ENCODE measurements at places on chromosomes 3 and 15.

GRCh38 chr3:157384031-157384430, 52.6 kb upstream of the PTX3 start:
- DNase-seq: no peak

GRCh38 chr3:107737914-107738313, 215.2 kb downstream of the BBX start:
- no peak for DNase-seq

- no peak for DNase-seq
These were observed 30.0 kb upstream of the CMTM8 start for GRCh38 chr3:32208447-32208846.

- DNase-seq: no peak
These were observed 199.4 kb upstream of the NR2E3 start for GRCh38 chr15:71610728-71611552.

GRCh38 chr3:134317106-134317947, 56.9 kb downstream of the AMOTL2 start:
- DNase-seq: no peak

DNA sequence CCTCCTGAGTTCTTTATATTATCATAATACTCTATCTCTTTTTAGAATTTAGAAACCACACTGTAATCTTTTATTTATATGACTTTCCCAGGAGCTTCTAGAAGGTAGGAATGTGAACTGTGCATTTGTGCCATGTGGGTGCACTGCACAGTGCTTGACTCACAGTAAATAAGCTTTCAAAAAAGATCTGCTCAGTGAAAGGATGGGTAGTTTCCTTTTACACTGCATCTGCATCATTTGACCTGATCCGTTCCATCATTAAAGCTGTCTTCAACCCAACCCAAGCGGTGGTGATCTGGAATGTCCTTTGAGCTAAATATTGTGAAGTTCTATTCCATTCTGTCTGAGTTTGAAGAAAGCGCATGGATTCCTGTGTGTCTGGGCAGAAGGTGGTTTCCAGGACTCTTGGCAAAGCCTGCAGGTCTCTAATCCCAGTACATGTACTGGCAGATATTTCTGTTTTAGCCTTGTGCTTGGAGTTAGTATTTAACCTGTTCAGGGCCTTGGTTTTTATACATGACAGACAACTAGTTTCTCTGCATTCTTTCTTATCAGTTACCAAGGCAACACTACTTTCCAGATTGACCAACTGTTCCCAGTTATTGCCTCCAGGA, 96.7 kb downstream of the DHX30 start:
- DNase-seq: no peak

- DNase-seq: no peak
These were observed 522.5 kb upstream of the AGTR1 start for GRCh38 chr3:148175214-148175613.

GRCh38 chr15:62404194-62404985, 239.3 kb upstream of the C2CD4B start:
- DNase-seq: no peak

DNA sequence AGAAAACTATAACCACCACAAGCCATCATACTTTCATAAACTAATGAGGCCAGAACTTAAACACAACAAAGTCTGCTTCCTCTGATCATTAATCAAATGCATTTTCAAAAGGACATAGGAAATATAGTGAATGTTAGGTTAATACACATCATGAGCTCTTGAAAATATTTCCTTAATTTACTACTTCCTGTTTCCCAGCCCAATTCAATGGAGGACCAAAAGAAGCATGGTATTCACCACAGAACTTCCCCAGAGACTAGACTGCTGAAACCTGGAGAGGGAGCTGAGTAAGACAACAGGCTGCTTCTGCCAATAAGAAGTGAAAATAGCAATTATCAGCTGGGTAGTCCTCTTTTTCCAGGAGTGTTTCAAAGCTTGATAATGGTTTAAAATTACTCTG, 250.3 kb downstream of the ULK4 start:
- peak; percentile 2 for DNase-seq

DNA sequence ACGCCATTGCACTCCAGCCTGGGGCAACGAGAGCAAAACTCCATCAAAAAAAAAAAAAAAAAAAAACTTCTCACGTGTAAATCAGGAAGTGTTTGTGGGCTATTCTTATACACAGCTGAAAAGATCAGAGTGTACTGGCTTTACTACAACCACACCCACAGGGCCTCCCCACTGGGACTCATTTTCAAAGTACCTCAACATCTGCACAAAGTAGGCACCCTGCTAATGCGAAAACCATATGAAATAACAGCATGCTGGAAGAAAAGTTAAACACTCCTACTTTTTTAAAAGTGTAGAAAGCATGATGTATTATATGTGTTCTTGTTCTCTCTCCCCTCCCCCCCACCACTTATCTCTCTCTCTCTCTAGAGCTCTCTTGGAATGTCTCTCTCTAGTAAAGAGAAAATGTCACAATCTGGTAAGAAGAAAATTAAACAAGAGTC, 11.1 kb downstream of the UACA start:
- DNase-seq: no peak

DNA sequence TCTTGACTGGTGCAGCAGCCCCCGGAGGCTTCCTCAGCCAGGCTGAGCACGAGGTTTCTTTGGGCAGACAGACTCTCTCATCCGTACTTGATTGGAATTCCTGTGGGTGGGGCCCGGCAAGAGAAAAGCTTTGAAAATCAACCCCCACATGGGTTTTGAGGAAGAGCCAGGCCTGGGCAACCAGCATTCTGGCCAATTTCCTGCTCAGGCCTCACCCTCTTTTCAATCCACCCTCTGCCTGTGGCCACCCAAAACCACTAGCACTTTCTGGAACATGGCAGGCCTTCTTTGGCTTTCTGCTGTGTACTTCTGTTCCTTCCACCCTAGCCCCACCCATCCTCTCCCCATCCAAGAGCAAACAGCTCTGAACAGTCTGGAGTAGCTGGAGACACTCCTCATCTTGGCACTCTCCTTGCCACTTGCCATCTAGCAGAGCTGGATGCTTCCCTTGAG, 5.9 kb downstream of the MYO5C start:
- DNase-seq: no peak

- DNase-seq: peak; percentile 33
These were observed 45.5 kb downstream of the FILIP1L start for GRCh38 chr3:100068826-100069225.

DNA sequence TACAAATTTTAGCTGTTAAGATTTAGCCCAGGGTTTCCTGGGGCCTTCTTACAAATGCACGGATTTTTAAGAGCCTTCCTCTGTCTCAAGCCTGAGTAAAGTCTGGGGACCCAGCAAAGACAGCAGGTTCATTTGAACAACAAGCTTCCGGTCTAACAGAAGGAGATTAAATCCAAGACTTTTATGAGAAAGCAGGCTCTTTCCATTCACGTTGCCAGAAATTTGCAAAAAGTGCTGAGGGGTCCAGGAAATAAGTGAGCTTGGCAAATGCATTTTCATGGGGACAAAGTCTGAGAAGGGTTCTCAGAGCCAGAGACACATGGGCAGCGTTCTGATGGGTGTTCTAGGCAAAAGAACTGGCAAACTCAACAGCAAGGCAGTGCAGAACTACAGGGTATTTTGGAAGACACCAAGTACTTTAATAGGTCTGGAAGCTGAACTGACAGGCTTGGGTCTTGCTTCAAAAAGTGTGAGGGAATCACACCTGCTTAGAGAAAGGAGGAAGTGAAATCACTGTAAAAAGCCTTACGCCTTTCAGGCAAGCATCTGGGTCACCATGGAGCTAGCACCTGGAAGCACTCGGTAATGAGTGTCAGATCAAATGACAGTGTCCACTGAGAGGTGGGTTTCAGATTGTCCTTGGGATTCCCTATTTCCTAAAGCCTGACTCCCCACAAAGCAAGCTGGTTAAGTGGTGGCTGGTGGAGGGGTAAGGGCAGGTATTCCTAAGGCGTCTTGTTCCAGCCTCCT, 115.8 kb upstream of the ARHGEF3 start:
- DNase-seq: peak; percentile 84

GRCh38 chr3:119700269-119700919, 2.4 kb upstream of the CFAP91 start:
- DNase-seq: peak; percentile 74

- no peak for DNase-seq
These were observed 499.0 kb upstream of the ATP11B start for GRCh38 chr3:182294256-182294655.

- no peak for DNase-seq
These were observed 115.9 kb downstream of the NEK11 start for GRCh38 chr3:131142580-131142979.

DNA sequence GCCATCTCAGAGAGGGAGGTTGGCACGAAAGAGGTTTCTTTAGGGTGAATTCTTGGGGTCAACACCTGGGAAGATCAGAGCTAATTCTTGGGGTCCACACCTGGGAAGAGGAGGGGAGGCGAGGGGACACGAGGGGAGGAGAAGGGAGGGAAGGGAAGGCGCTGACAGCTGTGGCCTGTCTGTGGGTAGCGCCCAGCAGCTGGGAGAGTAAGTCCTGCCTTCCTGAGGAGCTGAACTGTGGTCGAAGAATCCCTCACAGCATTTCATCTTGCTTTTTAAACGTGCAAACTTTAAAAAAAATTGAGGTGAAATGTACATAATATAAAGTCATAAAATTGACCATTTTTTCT, 63.2 kb upstream of the CGNL1 start:
- DNase-seq: no peak

DNA sequence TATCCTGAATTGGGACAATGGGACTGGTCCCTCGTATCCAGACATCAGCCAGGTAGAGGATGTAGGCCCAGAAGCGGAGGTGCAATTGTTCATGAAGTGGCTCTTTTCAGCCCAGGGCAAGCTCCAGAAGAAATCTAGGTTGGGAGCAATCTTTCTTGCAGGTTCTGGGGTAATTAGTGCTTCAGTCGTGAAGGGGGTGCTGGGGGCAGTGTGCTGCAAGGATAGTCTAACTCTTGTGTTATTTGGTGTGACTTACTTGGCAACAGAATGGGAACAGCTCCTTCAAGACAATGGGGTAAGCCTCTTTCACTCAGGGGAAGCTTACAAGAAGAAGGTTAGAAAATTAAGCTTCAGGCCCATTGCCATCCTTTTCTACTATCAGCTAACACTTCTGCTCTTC, 273.0 kb downstream of the DIPK2A start:
- no peak for DNase-seq

DNA sequence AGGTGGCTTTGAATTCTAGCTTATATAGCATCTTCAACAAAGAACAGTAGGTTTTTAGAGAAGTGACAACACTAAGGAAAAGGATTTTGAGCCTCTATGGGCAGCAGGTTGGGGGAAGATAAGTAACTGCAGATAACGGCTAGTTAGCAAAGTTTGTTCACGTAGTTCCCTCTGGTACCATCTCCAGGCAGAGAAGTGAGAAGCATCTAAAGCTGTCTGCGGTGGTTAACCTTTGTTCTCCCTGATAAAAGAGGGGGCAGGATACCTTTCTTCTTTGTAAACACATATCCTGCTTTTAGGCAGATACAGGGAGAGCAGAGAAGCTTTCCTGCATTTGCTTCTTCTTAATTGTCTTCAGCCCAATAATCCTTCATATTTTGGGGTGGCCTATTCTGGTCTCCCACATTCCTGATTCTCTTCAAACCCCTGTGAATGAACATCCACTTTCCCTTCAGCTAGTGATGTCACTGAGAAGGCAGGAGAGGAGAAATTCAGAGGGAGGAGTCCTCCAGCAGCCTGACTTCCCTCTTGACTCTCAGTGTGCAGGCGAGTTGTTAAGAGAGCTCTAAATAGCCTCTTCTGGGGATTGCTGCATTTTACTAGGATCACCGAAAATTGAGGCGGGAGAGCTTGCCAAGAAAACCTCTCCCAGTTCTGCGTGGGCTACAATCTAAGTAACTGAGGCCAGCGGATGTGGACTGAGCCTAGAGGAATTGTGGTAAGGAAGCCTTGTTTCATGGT, 393.7 kb upstream of the C2CD4B start:
- DNase-seq: no peak

DNA sequence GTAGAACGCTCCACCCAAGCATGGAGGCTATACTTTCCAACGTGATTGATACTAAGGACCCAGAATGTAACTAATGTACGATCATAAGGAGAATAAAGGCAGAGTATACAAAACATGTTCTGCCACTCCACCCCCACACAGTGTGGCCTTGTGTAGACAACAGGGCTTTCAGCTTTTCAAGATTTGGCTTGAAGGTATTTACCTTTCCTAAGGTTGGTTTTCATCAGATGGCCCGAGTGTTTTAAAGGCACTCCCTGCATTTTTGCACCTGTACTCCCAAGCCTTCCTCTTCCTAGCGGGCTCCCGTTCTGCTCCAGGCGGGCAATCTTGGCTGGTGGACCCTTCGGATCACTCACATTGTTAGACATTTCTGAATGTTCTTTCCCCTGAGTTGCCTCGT, 4.6 kb downstream of the SATB1 start:
- no peak for DNase-seq

- no peak for DNase-seq
These were observed 68.3 kb downstream of the GALK2 start for GRCh38 chr15:49238342-49238741.

DNA sequence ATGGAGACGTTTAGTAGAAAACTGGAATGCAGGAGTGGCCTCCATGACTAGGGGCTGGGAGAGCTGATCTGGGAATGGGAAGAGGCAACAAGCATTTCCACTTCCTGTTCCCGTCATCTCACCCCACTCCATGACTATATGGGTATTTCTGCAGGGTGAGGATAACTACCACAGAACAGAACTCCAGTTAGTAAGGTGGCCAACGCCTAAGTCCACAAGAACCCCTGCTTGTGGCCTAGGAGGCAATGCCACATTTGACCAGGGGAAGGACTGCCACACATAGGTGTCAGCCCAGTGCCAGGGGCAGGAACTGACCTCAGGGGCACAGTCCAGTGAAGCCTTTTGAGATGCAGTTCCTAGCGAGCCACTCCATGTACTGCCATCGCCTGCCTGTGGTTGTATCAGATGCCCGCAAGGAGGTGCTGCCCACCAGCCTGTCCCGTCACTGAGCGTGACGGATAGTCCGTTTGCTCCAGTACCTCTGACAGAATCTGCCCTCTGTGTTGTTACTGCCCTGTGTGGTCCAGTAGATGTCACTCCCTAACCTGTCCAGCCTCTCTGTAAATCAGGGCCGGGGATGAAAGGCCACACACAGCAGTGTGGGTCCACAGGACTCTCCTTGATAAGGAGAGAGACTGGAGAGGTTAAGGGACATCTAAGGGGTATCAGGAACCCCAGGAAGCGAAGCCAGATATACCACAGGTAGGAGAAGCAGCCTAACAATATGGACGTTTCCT, 3.5 kb upstream of the MTFMT start:
- no peak for DNase-seq

GRCh38 chr3:45612918-45613602, 18.5 kb downstream of the LIMD1 start:
- peak; percentile 91 for DNase-seq

GRCh38 chr3:37631686-37632085, 230.0 kb upstream of the CTDSPL start:
- no peak for DNase-seq

GRCh38 chr3:105930733-105931132, 61.9 kb upstream of the CBLB start:
- DNase-seq: no peak

GRCh38 chr15:70863450-70864218, 9.7 kb upstream of the LARP6 start:
- no peak for DNase-seq

Data from GM12878 (cell line).